HFFc6 (cell line): ENCODE measurements at places on chromosomes 13 and 19. TPM values are rescaled to one million over a fixed set of nuclear protein-coding genes. Genes with fewer than 3 reads are reported as not detected.

- DNase-seq, result no peak
- peaks cover 12% of the 10 kb centered on the region for H3K27me3 ChIP-seq
- H3K27ac ChIP-seq, result no peak overlapping the region
- H3K4me3 ChIP-seq, result no peak overlapping the region
Measured at GRCh38 chr13:113158946-113159345, 498 bp downstream of the PROZ start.

DNA sequence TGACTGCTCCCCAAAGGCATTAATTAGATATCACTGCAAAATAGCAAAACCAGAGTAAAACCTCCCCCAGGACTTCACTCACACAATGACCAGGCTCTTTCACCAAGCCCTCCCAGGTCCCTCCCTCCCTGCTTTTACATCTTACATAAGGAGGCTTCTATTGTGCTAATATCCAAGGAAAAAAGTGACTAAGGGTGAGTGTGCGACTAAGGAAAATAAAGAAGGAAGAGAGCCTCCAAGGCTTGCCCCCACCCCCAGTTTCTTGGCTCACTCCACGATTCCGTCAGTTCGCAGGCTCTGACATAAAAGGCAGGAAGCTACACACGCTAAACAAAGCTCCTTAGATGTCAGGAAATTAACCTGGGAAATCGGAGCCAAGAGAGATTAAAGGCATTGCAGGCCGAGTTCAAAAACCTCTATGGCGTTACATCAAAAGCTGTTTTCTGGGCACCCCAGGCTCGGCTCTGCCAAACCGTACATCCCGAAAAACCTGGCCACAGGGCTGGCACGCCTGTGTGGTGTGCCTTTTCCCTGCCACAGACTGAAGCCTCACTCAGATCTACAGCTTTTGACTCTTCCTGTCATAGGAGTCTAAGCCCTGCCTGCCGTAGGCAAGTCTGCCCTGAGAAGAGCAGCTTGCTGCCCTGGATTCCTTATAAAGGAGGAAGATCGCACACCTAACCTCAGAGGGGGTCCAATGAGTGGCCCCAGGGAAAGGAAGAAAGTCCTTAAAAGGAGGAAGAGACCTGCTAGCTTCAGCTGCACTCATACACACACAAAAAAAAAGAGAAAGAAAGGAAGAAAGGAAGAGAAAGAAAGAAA, 67.0 kb upstream of the SERP2 start:
- peaks cover 9% of the 10 kb centered on the region for H3K27me3 ChIP-seq
- peak overlapping the region; percentile 90 for H3K27ac ChIP-seq
- peak; percentile 92 for DNase-seq
- peaks cover 66% of the 10 kb centered on the region for H3K4me1 ChIP-seq

DNA sequence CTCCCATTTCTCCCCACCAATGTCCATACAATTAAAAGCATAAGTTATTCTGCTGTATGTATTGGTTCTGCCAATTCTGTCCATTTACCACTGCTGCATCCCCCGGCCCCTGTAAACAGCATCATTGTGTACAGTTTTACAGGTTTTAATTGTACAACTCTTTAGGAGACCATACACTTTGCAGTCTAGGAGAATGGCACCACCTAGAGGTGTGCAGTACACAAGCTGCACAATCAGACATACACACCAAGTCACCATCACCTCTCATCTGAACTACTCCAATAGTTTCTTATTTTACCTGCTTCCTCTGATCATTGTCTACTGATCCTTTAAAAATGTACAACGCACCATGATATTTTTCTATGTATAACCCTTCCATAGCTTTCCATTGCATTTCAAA, 855.9 kb upstream of the KLHL1 start:
- no peaks in the 10 kb centered on the region for H3K4me1 ChIP-seq
- no peak for DNase-seq
- no peak overlapping the region for H3K27ac ChIP-seq
- no peaks in the 10 kb centered on the region for H3K36me3 ChIP-seq
- no peak overlapping the region for H3K4me3 ChIP-seq

- no peaks in the 10 kb centered on the region for H3K27me3 ChIP-seq
- no peak overlapping the region for H3K4me3 ChIP-seq
- no peak overlapping the region for H3K27ac ChIP-seq
- no peak for DNase-seq
- 0 out of 2 replicates have a peak, but pooled peaks cover 5% of the 10 kb centered on the region for H3K36me3 ChIP-seq
Measured at GRCh38 chr19:29672933-29673336, 7.7 kb downstream of the PLEKHF1 start.

GRCh38 chr19:40716031-40716481, 630 bp downstream of the COQ8B start:
- peaks cover 12% of the 10 kb centered on the region for H3K36me3 ChIP-seq
- H3K4me3 ChIP-seq, result peak overlapping the region; percentile 92
- peak overlapping the region; percentile 100 for H3K27ac ChIP-seq
- DNase-seq, result peak; percentile 90
- peaks cover 50% of the 10 kb centered on the region for H3K4me1 ChIP-seq

DNA sequence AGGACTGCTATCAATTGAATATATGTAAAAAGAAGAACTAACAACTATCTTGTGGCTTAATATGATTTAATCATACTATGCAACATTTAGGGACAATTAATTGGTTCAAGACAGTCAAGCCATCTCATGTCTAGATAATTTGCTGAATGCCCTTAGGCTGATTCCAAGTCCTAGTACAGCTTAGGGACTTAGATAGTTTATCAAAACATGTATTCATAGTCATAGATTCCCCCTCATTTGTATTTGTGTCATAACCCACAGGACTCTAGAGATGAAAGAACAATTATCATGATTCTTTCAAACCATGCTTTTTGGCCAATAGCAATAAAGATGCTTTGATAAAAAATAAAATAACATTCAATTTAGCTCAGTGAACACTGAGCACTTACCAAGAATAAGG, 607.6 kb downstream of the SLITRK1 start:
- peaks cover 41% of the 10 kb centered on the region for H3K4me1 ChIP-seq
- peaks cover 15% of the 10 kb centered on the region for H3K36me3 ChIP-seq
- peak; percentile 8 for DNase-seq
- H3K27me3 ChIP-seq, result no peaks in the 10 kb centered on the region

DNA sequence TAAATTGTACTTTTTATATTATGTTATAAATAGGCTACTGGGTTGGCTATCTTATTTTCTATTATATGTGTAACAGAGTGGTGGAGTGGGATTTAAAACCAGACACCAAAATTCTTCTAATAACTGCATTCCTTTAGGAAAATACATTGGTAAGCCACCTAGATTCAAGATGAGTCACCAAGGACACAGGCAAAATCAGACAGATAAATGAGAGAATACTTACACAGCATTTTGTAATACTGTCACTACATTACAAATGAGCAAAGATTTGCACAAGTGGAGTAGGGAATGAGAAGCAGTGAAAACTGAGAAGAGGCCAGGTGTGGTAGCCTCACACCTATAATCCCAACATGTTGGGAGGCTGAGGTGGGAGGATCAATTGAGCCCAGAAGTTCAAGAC, 6.2 kb upstream of the SPART start:
- no peaks in the 10 kb centered on the region for H3K36me3 ChIP-seq
- no peaks in the 10 kb centered on the region for H3K27me3 ChIP-seq
- DNase-seq, result no peak
- peaks cover 17% of the 10 kb centered on the region for H3K4me1 ChIP-seq
- H3K4me3 ChIP-seq, result no peak overlapping the region
- H3K27ac ChIP-seq, result no peak overlapping the region

The MISP3 gene
- 0.70 and 1.1 TPM in 2 replicates for total RNA-seq
